ENCODE measurements at places on chromosomes 5 and 9. TPM values are rescaled to one million over a fixed set of nuclear protein-coding genes. Genes with fewer than 3 reads are reported as not detected.

PLAC8L1 gene
- total RNA-seq = 0.49 TPM

GRXCR2 gene
- not detected for total RNA-seq

GRCh38 chr9:135695642-135696041, 3.6 kb downstream of the SOHLH1 start:
- DNase-seq = no peak

DNA sequence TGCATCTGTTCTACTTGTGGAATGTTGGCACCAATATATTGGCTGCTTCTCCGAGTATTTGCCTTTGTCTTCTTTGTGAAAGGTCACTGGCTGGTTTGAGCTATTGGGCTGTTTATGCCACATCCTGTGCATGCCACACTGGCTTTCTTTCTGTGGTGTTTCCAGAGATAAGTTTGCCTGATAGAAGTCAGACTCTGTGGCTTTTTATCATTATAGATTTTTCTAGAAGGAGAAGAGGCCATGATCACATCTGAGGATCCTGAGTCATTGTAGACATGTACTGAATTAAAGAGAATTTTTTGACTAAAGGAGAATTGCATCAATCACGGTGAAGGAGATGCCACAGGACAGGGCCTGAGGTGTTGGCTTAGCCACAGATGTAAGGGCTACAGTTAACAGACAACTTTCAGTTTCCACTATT, 26.5 kb upstream of the CDKN2B start:
- no peak for DNase-seq

GRCh38 chr5:127886081-127886480, 182.9 kb downstream of the CCDC192 start:
- no peak for DNase-seq

GRCh38 chr9:124478354-124478753, 28.1 kb downstream of the ADGRD2 start:
- DNase-seq = no peak

All from Panc1 (cell line).